ENCODE measurements at places on chromosomes 2 and 18.
A peak's percentile ranks its signal among the peaks of the same experiment; 100 is the strongest.

- DNase-seq: no peak
These were observed 70.1 kb downstream of the SUCLG1 start for GRCh38 chr2:84388921-84389490.

DNA sequence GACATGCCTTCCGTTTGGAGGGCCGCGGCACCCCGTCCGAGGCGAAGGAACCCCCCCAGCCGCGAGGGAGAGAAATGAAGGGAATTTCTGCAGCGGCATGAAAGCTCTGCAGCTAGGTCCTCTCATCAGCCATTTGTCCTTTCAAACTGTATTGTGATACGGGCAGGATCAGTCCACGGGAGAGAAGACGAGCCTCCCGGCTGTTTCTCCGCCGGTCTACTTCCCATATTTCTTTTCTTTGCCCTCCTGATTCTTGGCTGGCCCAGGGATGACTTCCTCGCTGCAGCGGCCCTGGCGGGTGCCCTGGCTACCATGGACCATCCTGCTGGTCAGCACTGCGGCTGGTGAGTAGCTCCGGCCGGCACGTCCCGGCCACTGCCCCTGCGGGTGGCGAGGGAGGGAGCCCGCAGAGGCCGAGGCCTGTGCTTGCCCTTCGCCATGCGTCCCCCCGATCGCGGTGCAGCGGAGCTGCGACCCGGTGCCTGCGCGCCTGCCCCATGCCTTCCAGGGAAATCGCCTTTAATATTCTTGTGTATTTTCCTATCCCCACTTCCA is 1.2 kb downstream of the BMPR2 start:
- DNase-seq: peak; percentile 46

GRCh38 chr2:64748147-64748546 is 94.4 kb upstream of the SERTAD2 start:
- DNase-seq: no peak

- DNase-seq: no peak
These were observed 132.0 kb downstream of the HAUS1 start for GRCh38 chr18:46236156-46236555.

- DNase-seq: peak; percentile 85
These were observed 135.9 kb downstream of the TGIF1 start for GRCh38 chr18:3585656-3586509.

- no peak for DNase-seq
These were observed 5.8 kb upstream of the MARCHF7 start for GRCh38 chr2:159706385-159706980.

GRCh38 chr2:236335696-236336574 is 71.7 kb upstream of the ASB18 start:
- no peak for DNase-seq

DNA sequence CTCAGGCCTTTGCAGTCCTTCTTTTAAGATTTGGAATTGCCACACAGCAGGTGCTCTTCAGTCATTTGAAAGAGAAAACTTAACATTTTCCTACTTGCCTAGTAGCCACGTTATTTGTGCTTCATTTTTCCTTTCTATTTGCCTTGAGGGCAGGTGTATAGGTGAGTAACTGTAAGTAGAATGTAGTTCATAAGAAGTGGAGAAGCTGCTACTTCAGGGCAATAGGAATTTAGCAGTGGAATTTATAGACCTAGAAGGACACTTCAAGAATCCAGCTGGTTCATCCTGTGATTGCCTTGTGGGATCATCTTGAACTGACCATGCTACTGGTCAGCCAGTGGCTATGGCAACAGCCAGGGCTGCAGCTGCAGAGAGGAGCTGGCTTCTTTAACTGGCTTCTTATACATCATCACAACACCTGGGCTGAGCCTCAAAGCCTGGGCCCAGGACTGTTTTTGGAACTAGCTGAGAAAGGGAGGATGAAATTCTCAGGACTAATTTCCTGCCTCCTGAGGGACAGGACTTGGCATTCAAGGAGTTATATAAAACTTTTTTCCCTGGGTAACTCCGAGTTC is 5.1 kb upstream of the LANCL1 start:
- no peak for DNase-seq

DNA sequence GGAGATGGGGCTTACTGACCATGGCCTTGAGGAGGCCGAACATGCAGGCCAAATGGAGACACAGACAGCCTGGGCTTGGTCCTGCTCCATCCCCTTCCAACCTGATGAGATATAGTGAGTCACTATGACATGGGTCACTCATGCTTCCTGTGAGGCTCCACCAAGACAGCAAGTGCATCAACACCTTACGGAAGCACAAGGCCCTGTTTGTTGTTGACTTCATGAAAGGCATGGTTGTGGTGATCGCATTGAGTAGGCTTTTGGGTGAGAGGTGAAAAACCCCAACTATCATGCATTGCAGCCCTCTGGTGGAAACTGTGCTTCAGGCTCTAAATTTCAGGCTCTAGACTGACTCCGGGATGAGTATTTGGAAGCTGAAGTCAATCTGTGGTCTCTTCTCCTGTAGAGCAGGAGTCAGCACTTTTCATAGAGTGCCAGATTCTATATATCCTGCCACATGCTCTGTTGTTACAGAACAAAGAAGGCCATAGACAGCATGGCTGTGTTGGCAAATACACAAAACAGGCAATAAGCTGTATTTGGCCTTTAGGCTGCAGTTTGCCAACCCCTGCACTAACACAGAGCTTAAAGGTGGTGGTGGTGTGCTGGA is 10.1 kb downstream of the IL37 start:
- DNase-seq: no peak

GRCh38 chr2:234808907-234809306 is 142.9 kb upstream of the SH3BP4 start:
- peak; percentile 35 for DNase-seq

GRCh38 chr2:43905871-43906270 is 67.1 kb downstream of the ABCG8 start:
- no peak for DNase-seq

- DNase-seq: no peak
These were observed 6.8 kb downstream of the CPLX4 start for GRCh38 chr18:59311631-59312030.

DNA sequence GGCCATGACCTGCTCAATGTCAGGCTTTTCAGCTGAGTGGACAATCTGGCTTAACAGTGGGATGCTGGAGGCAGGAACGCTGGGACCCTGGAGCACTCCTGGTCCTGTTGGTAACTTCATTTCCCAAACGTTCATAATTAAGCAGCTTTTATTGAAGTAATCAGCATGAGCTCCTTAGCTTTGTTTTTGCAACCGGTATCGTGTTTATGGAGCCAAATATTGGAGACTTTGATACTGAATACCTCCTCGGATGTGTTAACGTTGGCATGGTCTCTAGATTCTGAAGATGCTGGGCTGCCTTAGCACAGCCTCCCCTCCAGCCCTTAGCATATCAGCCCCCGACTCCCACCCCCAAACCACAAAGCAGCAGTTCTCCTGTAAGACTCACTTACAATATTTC is 60.7 kb downstream of the OSR1 start:
- DNase-seq: no peak

DNA sequence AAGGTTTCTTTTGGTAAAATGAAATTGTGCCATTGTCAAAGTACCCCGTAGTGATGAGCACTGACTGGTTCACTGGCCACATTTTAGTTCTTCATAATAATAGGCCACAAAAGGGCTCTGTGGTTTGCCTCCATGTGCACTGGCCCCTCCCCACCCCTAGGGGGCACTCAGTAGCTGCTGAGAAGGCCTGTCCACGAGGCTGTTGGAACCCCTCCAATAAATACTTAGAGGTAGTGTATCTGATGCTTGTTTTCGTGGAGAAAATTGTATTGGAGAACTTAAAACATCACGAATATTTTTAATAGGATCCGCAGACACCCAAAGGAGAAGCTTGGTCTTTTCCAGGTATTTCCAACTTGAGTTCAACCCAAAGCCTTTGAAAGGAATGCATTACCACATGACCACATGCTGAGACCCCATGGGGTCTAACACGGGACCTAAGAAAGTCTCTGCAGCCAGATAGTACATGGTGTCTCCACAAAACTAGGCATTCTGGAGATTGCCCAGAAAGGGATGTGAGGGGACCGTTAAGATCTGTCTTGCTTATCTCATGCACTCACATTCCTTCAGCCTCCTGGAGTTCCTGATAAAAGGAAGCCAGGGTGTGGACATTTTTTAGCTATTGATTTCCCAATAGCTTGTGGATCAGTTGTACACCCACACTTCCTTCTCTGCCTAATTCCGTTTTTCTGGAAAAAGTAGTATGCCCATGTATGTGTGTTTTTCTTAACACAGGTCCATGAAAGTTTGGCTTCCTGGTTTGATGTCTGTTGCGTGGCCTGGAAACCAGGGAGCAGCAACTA is 28.5 kb upstream of the NOSTRIN start:
- DNase-seq: peak; percentile 65

DNA sequence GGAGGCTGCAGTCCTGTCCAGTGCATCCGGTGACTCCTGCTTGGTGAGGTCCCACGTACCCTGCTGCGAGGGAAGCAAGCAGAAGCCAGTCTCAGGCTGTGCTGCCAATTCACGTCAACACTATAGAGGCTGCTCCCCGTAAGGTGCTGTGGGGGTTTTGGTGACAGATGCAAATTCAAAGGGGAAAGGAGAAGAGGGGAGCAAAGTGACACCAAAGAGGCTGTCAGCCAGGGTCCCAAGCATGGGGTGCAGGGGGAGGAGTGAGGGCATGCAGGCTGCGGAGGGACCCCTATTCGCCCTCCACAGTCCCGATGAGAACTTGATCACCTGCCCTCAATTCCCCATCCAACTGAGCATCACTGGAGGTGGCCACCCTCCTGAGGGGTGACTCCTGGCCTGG is 179.4 kb upstream of the HS6ST1 start:
- no peak for DNase-seq

DNA sequence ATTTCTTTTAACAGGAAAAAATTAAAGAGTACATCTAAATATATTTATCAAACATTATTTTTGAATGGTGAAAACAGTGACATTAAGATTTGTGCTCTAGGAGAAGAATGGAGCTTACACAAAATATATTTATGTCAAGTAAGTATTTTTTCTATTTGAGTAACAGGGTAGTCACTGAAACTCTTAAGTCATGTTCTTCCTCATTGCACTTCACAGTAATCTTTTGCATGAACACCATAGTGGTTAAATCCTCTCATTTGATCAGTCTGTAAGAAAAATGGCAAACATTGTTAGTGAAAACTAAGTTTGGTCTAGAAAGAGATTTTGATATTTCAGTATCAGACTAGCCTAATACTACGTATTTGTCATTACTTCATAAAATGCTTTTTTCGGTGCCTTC is 8.1 kb downstream of the GMCL1 start:
- no peak for DNase-seq

GRCh38 chr2:133773854-133774653 is 205.8 kb upstream of the NCKAP5 start:
- no peak for DNase-seq

Measured in iPS-NIHi11 (cell line).